Stimulated activated CD8-positive, alpha-beta memory T cell treated with anti-CD3 and anti-CD28 coated beads, Interleukin-4, amount 100 ng/mL, for 48 hours (primary cell): ENCODE measurements at places on chromosomes 6 and 20.

DNA sequence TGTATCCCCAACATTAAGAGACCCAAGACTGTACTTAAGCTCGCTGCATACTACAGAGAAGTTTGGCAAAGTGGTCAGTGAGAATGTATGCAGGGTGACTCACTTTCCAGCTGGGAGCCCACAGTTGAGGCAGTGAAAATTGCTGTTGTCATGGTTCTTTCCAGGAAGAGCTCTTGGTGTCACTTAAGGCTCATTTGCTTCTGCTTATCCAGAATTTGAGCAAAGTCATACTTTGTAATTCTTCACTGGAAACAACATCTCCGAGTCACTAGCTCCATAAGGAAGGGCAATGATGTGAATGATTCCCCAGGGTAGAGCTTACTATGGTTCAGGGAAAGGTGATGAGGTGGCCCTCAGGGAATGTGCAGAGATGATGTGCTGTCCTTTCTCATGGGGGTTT lies 65.4 kb upstream of the FBXL4 start:
- no peak for DNase-seq

DNA sequence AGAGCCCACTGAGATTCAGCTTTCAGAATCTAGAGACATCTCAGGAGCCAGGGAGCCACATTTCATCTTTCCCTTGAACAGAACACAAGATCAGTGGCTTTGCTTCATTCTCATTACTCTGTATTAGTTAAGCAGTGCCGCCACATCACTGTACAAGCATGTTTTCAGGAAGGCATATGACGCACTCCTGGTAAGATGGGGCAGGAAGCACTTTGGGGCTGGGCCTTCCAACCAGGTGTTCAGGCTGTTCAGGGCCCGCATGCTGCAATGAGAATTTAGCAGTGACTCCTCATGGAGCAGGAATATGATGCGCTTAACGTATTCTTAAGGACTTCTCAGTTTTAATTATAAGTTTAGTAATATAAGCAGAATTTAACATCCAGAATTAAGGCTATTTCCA lies 29.7 kb upstream of the GNRH2 start:
- DNase-seq = peak; percentile 46

GRCh38 chr6:87494761-87495422 lies 22.1 kb downstream of the SLC35A1 start:
- no peak for DNase-seq

DNA sequence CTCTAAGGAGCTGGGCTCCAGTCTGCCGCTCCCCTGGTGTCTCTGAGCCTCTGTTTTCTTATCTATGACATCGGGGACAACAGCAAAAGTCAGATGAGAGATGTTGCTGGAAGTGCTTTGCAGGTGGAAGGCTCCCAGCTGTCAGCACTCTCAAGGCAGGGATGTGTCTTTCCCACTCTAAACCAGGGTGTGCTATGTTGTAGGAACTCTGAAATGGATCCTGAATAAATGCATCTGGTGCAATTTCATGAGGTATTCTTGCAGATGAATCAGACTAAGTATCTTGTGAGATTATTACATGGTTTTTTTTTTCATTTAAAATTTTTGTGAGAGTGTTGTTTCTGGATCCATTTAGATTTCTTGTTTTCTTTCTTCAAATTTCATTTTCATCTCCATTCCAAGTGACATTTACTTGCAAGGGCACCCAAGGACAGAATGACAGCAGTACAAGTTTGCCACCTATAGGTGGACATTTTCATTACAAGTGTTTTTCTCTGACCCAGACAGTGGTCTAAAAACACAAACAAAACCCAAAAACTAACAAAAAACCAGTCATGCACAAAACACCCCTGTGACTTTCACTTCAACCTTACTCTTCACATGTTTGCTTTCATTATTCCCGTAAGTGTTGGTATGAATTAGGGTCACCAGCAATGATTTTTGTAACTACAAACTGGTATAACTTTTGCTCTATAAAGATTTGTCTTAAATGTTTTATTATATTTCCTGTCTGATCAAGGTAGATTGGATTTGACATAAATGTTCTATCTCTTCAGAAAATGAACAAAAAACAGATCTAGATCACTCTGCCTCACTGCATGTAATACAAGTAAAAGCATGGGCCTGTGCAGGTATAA lies 14.7 kb upstream of the SIM1 start:
- no peak for DNase-seq

GRCh38 chr6:163839296-163839695 lies 424.8 kb downstream of the QKI start:
- no peak for DNase-seq

DNA sequence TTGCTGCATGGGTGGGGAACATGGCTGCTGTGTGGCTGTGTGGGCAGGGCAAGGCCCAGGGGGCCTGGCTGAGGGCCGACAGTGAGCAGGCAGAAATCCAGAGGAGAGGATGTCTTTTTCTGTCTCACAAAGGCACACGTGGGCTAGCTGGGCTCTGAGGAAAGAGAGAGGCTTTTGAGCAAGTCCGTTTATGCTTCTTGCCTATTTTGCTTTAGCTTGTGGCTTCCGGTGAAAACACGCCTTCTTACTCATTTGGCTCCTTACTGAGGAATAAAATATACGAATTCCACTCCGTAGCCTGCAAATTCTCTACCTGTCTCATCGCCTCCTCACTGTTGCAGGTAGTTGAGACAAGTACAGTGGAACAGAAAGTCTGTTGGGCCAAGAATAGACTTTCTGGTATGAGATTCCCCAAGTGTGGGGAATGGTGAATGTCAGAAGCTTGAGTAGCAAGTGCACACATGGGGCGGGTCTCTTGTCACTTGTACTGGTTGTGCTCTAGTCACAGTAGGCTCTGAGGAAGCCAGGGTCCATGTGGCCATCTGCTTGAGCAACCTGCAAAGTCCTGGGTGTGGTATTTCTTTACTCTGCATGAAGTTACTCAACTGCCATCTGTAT lies 28.4 kb downstream of the WRNIP1 start:
- peak; percentile 47 for DNase-seq

DNA sequence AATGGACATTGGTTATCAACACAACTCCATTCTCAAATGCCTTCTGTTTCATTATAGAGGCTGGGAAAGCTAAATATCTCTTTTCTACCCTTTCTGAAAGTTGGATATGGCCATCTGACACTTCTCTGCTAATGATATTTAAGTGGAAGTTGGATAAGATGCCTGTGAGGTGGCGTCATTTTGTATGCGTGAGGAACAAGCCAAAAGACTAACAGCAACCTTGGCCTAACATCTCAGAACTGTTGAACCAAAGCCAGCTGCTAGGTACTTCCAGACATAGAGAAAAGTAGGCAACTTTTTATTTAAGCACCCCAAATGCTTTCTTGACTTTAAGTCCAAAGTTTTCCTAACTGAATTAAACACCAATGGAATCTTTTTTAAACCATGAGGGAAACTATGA lies 708.4 kb downstream of the CD109 start:
- DNase-seq = no peak

DNA sequence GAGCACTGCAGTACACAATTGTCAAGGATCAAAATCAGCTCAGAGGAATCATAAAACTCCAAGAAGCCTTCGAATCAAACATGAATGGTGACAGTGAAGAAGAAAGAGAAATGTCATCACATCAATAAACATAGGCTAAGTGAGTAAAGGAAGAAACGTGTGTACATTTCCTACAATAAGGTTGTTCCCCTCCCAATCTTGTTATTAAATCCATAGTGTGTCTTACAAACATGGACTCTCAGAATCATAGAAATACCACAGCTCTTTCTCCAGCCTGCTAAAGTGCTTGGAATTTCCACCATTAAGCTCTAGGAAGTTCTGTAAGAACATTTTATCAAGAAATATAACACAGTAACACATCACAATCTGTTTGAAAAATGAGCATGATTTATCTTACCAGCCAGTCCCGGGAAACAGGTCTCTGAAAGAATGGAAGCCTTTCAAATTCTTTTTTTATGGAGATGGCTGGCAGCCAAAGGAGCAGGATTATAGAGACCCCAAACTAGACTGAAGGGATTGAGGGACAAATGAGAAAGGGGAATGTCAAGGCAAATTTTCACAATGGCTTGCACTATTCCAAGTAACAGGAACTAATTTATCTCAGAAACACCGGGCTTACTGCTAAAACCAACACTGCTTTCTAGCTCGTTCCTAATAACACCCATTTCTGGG lies 4.5 kb upstream of the TNFAIP3 start:
- DNase-seq = no peak

- no peak for DNase-seq
Measured at GRCh38 chr6:154471609-154472362, 38.7 kb downstream of the CNKSR3 start.

GRCh38 chr20:46416421-46416820 lies 10.0 kb upstream of the ELMO2 start:
- no peak for DNase-seq

DNA sequence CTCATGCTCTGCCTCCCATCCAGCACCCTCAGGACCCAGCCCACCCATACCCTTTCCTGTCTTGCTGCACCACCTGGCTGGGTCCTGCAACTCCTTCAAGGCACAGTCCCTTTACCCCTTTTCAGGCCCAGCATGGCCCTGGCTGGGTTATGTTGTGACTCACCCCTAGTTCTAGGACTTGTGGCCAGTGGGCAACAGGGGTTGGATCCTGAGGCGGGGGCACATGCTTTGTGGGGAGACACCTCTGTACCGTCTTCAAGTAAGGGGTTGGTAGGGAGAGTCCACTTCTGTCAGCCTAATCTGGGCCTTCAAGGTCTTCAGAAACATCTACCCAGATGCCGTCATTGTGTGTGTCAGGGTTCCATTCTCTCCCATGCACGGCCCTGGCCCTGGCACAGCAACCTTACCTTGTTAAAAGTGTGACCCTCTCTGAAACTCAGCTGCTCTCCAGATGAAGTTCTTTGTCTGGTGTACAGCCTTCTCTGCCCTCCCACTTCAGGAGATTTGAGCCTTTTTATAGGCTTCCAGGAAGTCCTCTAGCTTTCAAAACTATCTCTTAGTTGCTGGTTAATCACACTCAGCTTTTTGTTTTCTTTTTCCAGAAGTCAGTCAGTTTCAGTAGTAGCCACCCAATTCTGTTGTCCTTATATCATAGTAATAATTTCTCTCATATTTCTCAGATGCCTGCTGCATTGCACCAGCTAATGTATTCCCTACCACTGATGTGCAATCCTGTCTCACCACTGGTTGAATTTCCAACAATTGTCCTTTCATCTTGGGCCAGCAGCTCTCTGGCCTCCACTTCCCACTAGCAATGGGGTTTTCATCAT lies 107.3 kb downstream of the NRN1 start:
- DNase-seq = no peak

DNA sequence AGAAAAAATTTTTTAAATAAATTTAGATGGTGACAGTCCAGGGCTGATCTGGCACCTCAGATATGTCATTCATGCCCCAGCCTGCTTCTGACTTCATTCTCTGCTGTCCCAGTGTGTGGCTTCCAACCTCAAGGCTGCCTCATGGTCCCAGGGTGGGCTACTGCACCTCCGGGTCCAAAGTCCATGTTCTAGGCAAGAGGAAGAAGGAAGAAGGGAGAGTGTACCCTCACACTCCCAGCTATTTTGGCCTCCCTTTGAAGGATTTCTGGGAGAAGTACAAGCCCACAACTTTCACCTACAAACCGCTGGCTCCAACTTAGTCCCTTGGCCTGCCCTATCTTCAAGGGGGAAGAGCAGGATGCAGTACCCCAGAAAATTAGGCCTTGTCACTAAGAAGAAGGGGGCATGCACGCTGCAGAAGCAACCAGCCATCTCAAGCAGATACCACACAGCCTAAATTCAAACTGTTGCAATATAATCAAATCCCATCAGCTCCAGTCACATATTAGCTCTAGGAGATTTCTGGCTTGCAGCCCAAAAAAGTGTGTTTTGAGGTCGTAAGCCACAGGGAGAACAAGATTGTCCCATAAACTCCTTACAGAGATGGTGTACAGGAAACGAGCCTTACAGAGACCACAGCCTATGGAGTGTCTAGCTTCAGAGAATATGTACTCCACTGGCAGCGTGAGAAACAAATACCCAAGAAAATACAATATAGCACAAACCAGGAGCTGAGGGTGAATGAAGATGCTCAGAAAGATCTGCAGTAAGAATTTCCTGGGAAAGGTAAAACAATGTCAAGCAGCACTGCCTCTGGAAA lies 906 bp upstream of the BTN3A2 start:
- DNase-seq = no peak

- DNase-seq = no peak
Measured at GRCh38 chr6:135071541-135071940, 16.9 kb upstream of the HBS1L start.

DNA sequence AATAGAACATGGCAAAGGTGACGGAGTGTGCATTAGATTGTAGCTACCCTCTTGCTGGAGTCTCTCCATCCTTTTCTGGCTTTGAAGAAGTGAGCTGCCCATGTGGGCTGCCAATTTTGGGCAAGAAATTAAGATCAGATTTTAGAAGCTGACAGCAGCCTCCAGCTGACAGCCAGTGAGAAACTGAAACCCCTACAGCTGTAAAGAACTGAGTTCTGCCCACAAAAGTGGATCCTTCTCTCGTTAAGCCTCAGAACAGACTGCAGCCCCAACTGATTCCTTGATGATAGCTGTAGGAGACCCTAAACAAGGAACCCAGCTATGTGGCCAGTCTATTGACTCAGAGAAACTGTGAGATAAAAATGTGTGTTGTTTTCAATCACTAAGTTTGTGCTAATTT lies 134.1 kb downstream of the CD109 start:
- no peak for DNase-seq

DNA sequence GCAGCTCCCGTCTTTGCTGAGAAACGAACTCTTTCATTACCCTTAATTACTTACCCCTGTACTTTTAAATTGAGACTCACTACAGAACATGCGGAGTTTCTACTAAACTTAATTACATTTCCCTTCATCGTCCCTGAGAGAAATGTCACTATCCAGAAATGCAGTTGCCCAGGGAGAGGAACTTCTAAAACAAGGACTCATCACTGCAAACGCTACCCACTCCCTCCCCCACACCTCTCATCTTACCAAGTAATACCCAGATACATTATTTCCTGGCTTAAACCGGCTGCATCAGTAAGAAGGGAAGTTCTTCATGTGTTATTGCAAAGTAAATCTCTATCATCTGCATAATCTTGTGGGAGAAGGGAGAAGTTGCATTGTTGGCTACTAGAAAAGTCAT lies 138.3 kb downstream of the IPCEF1 start:
- no peak for DNase-seq

- no peak for DNase-seq
Measured at GRCh38 chr6:101668496-101669030, 275.1 kb downstream of the GRIK2 start.

DNA sequence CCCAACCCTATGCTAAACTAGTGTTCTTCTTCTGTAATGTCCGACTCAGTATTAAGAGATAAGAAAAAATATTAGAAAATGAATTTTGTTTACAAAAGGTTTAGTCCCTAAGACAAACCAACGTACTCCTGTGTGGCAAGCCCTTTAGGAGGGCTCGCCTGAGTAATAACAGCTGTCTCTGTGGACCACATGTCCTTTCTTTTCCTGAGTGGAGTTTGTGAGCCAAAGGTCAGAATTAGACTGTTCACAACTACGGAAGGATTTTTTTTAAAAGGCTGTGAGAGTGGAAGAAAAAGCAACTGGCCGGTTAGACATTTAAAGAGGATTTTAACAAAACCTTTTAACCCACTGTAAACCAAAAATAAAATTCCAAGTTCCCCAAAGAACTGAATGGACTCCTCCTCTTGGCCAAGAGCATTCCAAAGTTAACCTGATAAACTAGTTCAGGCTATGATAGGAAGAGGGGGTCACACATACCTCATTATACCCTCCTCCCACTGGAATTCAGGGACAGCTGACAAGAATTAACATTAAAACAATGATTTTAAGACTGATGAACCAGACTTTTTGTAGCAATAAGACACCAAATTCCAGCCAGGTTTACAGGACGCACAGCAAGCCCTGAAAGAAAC lies 43.5 kb downstream of the FAM184A start:
- DNase-seq = no peak

- no peak for DNase-seq
Measured at GRCh38 chr6:20702366-20702765, 168.1 kb downstream of the CDKAL1 start.

- DNase-seq = no peak
Measured at GRCh38 chr6:158839796-158840195, 20.6 kb upstream of the EZR start.
